ENCODE measurements at places on chromosomes 6 and 20.

- no peak for DNase-seq
Measured at GRCh38 chr6:142030115-142030619, 102.6 kb upstream of the GJE1 start.

DNA sequence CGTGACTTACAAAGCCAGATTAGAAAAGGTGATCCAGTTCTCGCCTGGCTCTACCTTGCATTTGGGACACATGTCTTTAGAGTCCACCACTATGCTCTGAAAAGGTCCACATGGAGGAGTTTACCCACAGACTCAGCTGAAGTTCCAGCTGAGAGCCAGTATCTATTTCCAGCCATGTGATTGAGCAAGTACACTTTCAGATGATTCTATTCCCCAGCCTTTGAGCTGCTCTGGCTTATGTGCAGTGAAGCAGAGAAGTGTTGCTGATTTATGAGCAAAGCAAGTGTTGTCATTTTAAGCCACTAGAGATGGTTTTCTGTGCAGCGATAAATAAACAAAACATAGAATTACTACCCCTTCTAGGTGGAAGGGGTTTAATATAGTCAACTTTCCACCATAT lies 520.8 kb upstream of the RNF217 start:
- DNase-seq, result no peak

- no peak for DNase-seq
Measured at GRCh38 chr20:42281801-42282200, 663.6 kb upstream of the CHD6 start.

GRCh38 chr20:1232286-1233111 lies 6.7 kb downstream of the RAD21L1 start:
- peak; percentile 24 for DNase-seq

DNA sequence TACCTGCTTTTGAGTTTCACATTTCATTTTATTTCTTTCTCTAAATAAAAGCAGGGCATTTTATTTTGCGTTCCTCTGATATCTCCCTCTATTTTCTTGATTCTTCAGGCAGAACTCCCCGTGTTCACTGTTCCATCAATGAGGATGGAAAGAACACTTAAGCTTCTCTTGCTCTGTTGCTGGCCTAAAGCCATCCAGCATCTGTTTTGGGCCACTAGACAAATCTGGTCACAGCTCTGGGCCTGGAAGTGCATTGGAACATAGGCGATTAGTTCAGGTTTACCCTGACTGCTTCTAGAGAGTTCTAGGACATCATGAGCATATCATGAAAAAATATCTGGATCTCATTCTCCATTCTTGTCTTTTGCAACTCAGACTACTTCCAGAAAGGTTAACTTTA lies 611.2 kb downstream of the UTRN start:
- DNase-seq, result no peak

DNA sequence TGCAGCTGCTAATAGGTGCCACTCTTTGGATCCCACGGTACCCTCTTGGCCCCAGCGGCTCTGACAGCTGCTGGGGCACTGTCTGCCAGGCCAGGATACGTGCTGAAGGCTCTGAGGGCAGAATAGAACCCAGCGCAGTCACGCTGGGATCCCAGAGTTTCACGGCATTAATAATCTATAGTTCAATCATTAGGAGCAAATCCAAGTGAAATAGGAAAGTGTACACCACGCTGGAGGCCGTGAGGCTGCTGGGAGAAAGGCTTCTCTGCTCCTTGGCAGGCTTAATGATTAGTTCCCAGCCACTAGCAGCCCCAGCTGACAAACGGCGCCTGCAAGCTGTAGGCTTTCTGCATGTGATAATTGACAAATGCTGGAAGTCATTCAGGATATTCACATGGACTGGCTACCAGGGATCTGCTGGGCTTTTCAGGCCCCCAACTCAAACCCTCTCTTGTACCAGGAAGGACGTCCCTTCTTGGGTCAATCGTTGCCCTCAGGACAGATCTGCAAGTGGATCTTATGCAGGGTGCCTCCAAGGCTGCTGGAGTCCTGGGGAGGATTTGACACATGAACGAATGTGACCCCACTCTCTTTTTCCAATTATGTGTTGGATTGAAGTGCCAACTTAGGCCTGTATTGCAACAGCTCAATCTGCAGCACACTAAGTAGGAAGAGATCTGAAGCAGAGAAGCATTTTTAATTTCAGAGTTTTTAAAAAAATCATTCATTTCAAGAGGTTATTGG lies 50.1 kb upstream of the INSM1 start:
- DNase-seq, result no peak

- no peak for DNase-seq
Measured at GRCh38 chr20:41182296-41183212, 45.2 kb downstream of the PLCG1 start.

GRCh38 chr6:47321577-47321976 lies 11.9 kb upstream of the TNFRSF21 start:
- no peak for DNase-seq

DNA sequence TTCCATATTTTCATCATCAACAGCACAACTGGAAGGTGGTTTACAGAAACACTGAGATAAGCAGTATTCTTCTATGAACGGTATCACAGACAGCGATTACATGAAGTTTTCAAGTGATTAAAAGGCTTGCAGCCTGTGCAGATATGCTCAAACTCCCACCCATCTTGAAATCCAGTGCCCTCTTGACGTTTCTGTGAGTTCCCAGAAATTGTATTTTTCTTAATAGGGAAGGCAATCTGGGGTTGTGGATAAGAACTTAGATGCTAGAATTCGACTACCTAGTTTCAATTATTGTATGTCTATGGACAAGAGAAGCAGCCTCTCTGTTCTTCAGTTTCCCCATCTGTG lies 290.3 kb downstream of the ZNF217 start:
- no peak for DNase-seq

DNA sequence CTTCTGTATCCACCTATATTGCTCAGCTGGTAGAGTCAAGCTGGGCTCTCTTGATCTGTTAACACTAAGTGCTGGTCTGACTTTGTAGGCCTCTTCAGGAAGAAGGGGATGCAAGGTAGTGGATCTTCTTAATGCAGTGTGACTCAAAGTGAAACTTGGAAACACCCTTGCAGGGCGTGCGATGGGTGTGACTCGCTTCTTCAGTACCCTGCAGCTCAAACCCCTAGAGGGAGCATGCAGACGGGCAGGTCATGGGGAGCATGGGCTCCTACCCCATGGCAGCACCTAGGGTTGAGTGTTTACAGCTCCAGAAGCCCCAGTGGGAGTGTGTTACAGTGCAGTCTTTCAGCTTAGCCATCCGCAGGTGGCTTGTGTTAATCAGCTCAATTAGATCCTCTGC lies 757 bp upstream of the SAMD3 start:
- no peak for DNase-seq

GRCh38 chr20:32125506-32125905 lies 16.0 kb downstream of the TM9SF4 start:
- DNase-seq, result no peak

GRCh38 chr6:21831521-21832291 lies 238.2 kb downstream of the SOX4 start:
- no peak for DNase-seq

DNA sequence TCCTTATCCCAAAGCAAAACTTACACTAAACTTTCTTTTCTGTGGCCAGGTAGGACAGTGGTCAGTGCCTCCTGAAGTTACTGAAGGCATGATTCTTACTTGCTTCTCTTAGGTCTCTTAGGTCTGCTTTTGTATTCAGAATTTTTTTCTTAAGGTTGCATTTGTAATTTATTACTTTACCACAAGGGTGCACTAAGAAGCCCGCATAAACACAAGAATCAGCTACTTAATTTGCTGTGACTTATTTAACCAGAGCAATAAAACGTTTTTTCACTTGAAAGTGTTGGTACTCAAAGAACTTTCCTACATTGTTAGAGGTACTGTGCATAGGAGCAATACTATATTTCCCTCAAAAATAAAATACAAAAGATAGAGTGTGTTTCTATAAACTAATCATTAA lies 75.4 kb upstream of the LAMA2 start:
- no peak for DNase-seq

GRCh38 chr6:143368426-143368825 lies 82.1 kb downstream of the ADAT2 start:
- peak; percentile 45 for DNase-seq

DNA sequence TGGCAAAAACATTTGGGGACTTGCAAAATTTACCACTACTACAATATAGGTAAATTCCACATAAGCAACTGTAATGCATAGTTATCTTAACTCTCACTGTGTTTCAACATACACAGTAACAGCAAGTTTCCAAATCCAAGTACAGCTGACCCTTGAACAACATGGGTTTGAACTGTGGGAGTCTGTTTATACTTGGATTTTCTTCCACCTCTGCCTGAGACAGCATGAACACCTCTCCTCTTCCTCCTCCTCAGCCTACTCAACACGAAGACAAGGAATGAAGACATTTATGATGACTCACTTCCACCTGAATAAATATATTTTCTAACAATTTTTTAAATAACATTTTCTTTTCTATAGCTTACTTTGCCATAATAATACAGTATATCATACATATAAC lies 25.6 kb downstream of the MAN1A1 start:
- no peak for DNase-seq

DNA sequence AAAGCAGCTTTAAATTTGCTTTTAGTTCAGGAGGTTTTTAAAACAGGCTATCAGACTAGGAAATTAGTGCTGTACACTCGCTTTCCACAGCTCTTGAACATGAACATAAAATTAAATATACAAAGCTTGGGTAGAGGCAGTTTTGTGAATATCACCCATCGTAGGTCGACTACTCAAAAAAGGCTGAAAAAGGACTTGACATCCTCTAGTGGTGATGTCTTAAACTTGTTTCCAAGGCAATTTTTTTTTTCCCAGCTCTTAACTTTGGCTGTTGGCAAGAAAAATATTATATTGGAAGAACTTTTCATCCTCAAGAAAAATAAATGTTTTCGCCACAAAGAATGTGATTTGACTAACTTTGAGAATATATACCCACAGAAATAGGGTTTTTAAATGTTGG lies 2.9 kb downstream of the MAP7 start:
- peak; percentile 47 for DNase-seq

DNA sequence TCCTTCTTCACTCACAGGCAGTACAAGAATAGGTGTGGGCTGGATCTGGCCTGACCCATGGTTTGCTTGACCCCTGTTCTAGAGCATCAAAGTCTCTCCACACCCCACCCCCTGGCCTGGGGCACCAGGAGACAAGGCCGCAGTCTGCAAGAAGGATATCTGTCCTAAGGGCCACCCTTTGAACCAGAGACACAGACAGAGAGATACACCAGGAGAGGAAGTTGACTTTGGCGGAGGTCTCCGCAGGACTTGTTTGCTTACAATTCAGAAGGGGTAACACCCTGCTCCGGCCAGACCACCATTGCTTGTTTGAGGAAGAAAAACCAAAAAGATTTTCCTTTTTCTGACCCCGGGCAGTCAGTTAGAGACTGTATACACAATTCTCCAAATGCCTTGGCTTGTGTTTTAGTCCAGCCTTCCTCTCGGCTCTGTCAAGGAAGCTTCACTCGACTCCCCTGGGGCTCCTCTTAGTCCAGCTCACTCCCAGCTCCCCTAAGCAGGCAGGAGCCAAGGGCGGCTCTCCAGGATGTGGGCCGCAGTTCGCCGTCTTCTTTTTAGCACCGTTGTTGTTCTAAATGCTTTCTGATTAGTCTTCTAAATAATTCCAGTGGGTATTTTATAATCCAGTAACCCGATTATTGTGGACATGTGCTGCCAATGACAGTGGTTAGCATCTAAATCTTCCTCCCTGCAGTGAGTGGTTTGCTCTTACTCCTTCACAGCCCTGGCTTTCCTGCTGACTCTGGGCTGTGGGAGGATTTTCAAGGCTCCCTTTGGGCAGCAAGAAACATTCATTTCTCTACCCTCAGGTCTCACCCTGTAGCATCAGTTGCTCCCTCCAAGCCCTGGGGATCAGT lies 58.6 kb upstream of the MRPS10 start:
- DNase-seq, result no peak

DNA sequence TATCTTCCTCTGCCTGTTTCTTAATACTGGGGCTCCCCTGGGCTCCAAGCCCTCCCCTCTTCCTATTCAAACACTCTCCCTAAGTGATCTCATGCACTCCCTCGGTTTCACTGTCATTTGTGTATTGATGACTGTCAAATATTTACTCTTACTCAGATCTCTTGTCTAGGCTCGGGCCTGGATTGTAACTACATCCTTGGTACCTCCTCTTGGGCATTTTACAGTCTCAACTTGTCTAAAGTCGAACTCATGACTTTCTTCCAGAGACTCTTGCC lies 189.4 kb upstream of the PRDM1 start:
- DNase-seq, result no peak

DNA sequence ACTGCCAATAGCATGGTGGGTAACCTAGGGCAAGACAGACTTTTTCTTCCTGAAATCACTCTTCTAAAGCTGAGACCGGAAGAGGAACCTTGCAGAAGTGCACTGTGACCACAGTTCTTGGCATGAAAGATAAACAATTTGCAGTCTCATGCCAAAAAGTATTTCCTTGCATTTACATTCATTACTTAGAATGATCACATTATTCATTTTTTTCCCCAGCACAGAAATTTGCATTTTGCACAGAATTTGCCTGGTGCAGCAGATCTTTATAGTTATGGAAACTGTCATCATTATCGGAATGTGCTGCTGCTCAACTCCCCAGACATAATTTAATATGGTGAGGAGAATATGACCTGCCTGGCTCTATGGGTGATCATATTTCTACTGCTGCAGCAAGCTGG lies 42.2 kb upstream of the EDN3 start:
- peak; percentile 40 for DNase-seq

- peak; percentile 97 for DNase-seq
Measured at GRCh38 chr20:38094373-38094891, 60.9 kb downstream of the RPRD1B start.

GRCh38 chr6:125165256-125165655 lies 11.7 kb downstream of the TPD52L1 start:
- DNase-seq, result no peak

GRCh38 chr6:129730477-129731165 lies 20.6 kb upstream of the ARHGAP18 start:
- peak; percentile 42 for DNase-seq

DNA sequence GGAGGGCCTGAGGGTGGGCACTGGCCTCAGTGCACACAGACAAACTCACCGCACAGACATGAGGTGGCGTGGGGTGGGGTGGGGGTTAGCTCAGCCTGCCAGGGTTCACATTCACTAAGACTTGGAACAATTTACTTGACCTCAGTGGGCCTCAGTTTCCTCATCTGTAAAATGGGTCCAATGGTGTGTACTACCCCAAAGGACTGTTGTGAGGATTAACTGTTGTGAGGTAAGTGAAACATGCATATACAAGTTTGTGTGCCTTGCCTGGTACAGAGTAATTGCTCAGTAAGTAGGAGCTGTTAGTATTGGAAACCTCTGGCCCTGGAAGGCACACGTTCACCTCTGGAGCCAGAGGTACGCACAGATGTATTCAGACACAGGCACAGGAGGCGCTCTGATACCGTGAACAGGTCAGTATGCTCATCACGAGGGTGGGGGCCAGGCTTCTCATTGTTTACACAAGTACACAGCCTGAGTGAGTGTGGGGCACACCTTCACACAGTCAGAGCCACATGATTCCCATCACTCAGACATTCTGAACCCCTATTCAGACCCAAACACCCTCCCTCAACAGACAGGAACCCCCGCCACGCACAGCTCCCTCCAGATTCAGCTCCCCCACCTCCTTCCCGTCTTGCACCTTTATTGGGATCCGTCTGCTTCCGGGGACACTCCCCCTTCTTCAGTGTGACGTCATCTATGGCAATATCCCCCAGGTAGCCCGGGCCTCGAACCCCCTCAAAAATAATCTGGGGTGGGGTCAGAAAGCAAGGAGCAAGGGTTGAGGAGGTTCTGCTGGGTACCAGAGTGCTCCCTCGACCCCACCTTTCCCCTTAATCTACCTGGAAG lies 59.9 kb downstream of the MDGA1 start:
- DNase-seq, result no peak

- no peak for DNase-seq
Measured at GRCh38 chr6:15854826-15855710, 192.2 kb upstream of the DTNBP1 start.
